ENCODE measurements at places on chromosomes 4 and X. TPM values are rescaled to one million over a fixed set of nuclear protein-coding genes. Genes with fewer than 3 reads are reported as not detected.

The EDA gene
- total RNA-seq = 0.10 TPM

The CXXC4 gene
- total RNA-seq = 0.05 TPM

The P2RY4 gene
- total RNA-seq = not detected

The PNMA5 gene
- total RNA-seq = not detected

The DMP1 gene
- not detected for total RNA-seq

The TMEM271 gene
- total RNA-seq = not detected

The SLC9B1 gene
- 0.24 TPM for total RNA-seq

The ARX gene
- not detected for total RNA-seq

The IL3RA gene
- total RNA-seq = 77.7 TPM

The PRKG2 gene
- total RNA-seq = 0.82 TPM

The BEX3 gene
- 239 TPM for total RNA-seq

The EDA2R gene
- 7.6 TPM for total RNA-seq

- no peak for DNase-seq
Measured at GRCh38 chr4:165464813-165465381, 86.1 kb downstream of the CPE start.

- no peak for DNase-seq
Measured at GRCh38 chr4:168978001-168978700, 31.9 kb downstream of the CBR4 start.

DNA sequence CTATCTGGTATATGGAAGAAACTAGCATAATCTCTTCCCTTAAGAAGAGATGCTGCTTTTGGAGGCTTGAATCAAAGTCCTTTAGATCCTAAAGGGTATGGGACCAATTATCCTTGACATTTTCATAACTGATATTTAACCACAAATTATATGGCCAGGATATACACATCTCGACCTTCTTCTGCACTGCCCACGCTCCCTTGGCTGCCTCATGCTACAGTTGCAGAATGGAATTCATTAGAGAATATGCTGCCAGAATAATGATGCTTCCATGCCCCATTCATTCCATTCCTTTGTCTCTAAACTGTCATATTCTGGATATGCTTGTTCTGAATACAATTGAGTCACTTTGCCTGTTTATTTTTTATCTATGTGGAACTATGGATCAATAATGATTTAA is 157.1 kb upstream of the PACRGL start:
- DNase-seq = no peak

DNA sequence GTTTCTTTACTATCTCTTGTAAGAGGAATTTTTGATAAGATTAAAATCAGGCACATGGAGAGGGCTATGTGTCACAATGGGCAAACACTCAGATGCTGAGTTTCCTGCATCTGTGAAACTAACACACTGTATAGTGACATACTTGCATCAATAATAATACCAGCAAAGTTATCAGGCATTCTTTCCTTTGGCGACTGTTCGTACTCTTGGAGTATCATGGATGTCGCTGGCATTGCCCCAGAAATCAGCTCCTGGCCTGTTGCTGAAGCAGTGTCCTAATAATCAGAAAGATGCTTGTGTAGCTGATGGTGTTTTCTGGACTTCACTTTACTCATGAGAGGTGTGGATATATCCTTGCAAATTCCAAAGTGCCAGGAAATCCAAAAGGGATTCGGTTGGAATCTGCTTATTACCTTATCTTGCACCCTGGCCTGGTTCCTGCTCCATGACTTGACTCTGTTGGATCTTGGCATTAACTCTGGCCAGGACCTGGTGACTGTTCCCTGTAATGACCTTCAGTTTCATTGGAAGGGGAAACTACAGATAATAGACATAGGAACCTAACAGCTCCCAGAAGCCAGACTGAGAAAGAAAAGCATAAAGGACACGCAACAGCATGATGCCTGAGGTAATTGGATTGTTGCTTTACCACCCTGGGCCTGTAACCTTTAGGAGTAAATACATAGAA is 762.5 kb upstream of the GRIA3 start:
- DNase-seq = no peak

DNA sequence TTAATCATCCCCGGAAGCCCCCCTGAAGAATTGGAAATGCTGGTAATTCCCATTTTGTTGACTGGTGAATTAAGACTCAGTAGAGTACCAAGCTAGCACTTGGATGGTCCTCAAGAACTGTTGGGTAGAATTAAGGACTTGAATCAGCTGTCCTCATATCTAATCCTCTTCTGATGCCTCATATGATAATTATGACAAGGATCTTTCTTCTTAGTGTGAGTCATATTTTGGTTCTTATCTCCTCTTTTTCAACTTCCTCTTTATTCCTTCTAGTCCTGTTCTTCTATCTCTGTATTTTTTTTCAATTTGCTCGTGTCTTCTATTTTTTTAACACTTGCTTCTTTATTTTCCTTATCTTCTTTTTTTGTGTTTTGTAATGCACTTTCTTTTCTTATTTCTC is 206.3 kb upstream of the ANXA3 start:
- no peak for DNase-seq

DNA sequence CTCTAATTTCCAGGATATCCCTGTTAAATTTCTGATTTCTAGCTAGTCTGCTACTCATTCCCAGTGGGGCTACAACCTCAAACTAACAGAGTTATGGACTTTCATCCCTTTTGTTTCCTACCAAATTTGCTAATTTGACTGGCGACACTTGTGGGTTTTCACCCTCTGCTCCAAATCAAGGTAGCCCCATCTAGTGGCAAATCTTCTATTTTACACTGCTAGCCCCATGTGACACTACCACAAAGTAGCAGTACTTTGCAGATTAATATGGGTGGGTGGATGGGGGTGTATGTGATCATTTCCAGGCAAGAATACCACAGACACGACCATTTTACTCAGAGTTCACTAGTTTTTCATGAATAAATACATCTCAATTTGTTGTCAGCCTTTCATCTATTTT is 150.3 kb downstream of the MSL3 start:
- DNase-seq = no peak

DNA sequence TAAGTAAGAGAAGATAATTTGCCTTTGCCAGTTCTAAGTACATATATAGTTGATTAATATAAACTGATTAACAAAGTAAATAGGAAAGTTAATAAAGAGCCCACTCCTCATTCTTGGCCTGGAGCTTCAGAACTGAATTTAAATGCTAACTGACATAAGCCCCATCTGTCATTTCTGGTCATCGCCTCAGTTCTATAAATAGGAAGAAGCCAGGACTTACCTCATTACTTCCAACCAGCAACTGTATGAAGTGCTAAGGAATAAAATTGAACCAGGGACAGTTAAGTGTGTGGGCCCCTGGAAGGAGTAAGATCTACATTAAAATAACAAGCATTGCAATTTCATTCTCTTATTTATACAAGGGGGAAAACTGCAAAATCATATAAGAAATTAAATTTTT is 52.0 kb upstream of the PDLIM5 start:
- no peak for DNase-seq

- no peak for DNase-seq
Measured at GRCh38 chr4:78361621-78362120, 189.9 kb upstream of the ANXA3 start.

DNA sequence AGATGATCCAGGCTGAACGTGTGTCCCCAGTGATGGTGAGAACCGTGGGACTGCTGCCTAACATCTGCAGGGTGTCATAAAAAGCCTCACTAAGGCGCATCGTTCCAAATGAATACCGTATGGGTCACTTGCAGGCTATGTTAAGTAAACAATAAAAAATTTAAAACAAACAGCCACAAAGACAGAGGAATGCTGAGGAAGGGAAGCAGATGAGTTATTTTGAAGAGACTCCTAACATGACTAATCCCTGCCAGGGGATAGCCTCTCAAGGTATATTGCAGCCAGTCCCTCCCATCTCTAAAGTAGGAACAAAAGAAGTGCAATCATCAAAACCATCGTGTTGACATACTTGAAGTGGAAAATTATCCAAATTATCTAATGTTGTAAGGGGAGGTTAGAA is 83.8 kb downstream of the UNC5C start:
- no peak for DNase-seq

GRCh38 chr4:80446664-80447063 is 111.1 kb downstream of the CFAP299 start:
- no peak for DNase-seq

- DNase-seq = no peak
Measured at GRCh38 chrX:139290310-139290709, 240.2 kb upstream of the F9 start.

DNA sequence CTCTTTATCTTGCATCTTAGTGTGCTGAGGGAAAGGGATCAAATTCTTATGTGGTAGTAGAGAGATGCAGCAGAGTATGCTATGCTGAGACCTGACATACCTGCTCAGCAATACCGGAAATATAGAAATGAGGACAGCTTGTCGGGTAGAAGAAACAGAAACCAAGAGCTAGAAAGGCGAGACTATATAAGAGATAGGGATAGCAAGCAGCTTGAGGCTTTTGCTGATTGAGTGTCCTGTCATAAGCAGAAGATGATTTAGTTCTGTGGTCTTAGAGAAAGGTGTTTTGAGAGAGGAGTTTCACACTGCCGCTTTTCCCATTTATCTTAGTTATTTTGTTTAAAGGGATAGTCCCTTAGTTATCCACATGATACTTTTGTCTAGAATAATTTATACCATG is 31.7 kb downstream of the USP9X start:
- DNase-seq = no peak

- DNase-seq = no peak
Measured at GRCh38 chr4:141810712-141811375, 174.5 kb downstream of the IL15 start.

- DNase-seq = no peak
Measured at GRCh38 chr4:152052451-152053057, 291.7 kb upstream of the GATB start.

GRCh38 chr4:16667464-16667863 is 231.0 kb downstream of the LDB2 start:
- DNase-seq = no peak

GRCh38 chr4:137678796-137679195 is 146.5 kb upstream of the PCDH18 start:
- no peak for DNase-seq

- DNase-seq = no peak
Measured at GRCh38 chr4:27836523-27836922, 975.9 kb downstream of the STIM2 start.

- no peak for DNase-seq
Measured at GRCh38 chr4:138251938-138252337, 9.8 kb upstream of the SLC7A11 start.

- DNase-seq = no peak
Measured at GRCh38 chrX:41621222-41621723, 67.5 kb upstream of the GPR34 start.

GRCh38 chr4:181550381-181550780 is 692.8 kb upstream of the TENM3 start:
- DNase-seq = no peak

All from glomerular endothelial cell (primary cell).